Adipocyte (in vitro differentiated cells): ENCODE measurements at places on chromosomes 11 and 22.

DNA sequence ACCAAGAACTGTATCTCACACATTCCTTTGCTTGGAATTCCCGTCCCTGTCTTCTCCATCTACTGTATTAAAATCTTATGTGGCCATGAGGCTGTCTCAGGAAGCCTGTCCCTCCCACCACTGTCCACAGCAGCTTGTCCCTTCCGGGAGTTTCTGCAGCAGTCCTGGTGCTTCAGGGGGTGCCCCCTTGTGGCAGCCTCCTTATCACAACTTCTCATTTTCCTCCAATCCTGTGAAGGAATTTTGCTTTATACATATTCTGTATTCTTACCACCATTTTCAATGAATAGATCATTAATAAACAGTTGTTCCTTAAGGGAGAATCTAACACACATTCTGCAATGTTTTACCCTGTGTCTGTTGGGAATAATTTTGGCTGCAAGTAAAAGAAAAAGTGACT, 220.4 kb upstream of the RAG2 start:
- DNase-seq = no peak

- DNase-seq = no peak
These were observed 72.7 kb upstream of the RTL6 start for GRCh38 chr22:44570476-44571445.

DNA sequence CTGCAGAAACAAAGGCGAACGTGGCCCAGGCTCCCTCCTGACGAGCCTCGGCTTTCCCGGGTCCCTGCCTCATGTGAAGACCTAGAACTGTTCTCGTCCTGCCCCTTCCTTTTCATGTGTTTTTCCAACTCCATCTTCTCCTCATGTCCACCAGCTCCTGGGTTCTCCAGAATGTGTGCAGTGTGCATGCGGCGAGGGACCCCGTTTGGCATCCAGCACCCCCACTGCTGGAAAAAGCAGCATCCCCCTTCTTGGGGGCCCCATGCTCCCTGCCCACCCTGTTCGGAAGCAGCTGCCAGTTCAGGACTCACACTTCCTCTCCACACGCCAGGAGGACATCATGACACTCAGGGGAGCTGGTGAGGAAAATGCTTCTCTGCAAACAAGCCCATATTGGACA, 313.5 kb downstream of the BRD1 start:
- DNase-seq = no peak

DNA sequence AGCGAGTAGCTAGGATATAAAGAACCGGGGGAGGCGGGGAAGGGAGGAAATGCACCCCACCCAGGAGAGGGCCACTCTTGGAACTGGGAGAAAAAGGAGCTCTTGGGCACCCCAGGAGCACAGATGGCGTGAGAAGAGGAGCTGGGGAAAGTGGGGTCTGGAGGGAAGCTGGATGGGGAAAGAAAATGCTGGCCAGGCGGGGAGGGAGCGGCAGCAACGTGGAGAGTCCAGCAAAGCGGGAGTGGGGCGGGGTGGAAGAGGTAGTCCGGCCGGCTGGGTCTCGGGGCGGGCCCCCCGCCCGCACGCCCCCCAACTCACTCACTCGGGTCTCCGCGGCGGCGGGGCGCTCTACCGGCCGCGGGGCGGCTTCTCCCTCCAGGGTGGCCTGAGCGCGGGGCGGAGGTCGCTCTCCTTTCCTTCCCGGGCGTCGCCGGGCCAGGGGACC, 522 bp downstream of the TOB2 start:
- DNase-seq = peak; percentile 59

- DNase-seq = no peak
These were observed 7.0 kb downstream of the RPL3 start for GRCh38 chr22:39312410-39312809.
